ENCODE measurements at places on chromosomes 12 and 14.

- peak; percentile 14 for DNase-seq
Measured at GRCh38 chr14:53409969-53410368, 256.8 kb upstream of the DDHD1 start.

GRCh38 chr12:120013659-120014380 is 24.8 kb downstream of the BICDL1 start:
- no peak for DNase-seq

GRCh38 chr14:103630364-103631108 is 1.5 kb downstream of the KLC1 start:
- peak; percentile 24 for DNase-seq

DNA sequence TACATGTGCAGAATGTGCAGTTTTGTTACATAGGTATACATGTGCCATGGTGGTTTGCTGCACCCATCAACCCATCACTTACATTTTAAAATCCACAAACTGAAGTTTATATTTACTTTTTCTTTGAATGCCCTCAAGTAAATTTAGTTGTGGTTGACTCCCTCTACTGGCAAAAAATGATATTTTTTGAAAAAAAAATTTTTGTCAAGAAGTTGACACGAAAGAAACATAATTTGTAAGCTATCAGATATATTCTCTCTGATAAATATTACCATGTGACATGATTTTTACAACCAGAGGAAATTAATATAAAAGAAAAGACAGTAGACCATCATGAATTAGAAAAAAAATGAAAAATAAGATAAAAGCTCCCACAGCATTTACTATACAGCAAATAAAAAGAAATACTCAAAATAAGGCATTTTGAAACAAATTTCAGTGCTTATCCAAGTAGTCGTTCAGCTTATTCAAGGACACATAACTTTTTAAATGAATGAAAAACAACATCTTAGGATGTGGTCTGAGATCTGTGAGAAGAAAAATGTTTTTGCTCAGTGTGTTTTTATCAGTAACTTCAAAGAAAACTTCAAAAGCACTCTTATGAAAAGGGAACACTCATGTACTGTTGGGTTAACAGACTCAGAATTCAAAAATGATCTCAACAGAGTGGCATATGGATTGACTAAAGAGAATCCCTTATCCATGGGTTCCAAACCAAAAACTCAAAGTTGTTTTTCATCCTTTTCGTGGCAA is 30.0 kb upstream of the GRIP1 start:
- peak; percentile 29 for DNase-seq

DNA sequence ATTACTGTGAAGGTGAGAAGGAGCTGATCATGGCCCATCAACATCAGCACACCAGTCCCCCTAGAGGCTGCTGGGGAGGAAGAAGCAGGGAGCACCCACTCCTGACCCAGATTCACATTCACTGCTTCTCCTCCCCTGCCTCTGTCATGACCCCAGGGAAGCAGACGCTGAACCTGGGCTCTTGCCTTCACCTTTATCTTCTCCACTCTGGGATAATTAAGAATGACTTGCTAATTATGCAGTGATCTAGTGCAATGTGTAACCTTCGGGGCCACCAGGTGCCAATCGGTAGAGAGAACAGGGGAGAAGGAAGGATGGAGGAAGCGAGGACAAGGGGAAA is 44.4 kb upstream of the IQSEC3 start:
- DNase-seq = no peak

- peak; percentile 97 for DNase-seq
Measured at GRCh38 chr14:68979021-68979721, at the start of gene ACTN1. Gene ACTN1 (minus strand): TSS chr14:68979302. CDS start chr14:68979056, 246 bp downstream.

DNA sequence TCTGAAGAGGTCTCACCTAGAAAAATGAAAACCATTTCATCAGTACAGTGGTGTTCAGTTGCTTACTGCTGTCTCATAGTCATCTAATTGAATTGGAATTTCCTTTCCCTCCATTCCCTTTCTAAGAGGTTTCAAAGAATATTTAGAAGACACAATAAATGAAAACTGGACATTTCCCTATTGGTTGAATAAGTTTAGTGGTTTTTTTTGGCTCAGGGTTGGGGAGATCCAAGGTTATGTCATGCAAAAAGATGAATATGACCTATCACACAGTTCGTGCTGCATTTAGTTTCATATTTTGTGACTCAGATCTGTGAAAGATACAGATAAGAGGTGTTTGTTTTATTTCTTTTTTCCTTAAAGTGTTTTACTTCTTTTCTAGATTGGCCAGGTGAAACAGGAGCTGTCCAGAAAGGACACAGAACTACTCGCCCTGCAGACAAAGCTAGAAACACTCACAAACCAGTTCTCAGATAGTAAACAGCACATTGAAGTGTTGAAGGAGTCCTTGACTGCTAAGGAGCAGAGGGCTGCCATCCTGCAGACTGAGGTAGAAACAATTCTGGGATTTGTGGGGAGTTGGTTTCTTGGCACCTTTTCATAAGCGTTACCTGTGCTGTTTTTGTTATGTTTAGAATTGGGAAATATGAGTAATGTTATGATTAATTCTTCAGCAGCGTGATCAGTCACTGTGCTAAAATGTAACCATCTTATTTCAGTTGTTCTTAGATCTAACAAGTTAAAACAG is 124.6 kb downstream of the ERC1 start:
- DNase-seq = peak; percentile 33

DNA sequence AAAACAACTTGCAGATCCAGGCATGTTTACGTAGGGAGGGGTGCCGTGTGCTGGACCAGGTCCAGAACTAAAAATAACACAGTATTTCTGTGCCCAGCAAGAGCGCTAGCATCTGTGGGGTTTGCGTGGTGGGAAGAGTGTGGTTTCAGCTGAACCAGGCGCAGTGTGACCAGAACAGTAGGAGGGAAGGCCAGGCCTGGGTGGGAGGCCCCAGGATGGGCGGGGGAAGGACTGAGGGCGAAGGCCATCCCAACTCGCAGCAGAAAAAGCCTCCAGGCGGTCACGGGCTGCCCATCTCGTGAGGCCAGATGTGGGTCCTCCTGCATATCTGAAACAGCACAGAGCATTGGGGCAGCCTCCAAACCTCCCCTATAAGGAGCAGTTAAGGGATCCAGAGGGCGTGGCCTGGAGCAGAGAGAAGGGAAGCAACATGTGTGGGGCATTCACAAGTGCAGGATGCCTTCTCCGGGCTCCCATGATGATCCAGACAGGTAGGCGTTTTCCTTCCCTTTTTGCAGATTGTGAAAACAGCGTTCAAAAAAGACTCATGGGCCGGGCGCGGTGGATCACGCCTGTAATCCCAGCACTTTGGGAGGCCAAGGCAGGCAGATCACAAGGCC is 17.8 kb upstream of the CD9 start:
- peak; percentile 88 for DNase-seq

DNA sequence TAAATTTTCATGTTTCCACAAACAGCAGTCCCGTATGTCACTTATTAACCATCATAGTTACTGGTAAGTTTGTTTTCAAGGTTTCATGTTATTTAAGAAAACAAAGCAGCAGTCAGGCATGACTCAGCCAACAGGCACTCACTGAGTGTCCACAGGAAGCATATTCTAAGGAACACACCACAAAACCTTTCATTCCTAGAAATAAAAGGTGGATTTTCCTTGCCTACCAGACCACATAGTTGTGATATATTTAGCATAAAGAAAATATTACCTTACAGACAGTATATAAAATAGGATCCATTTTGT is 143.3 kb upstream of the AVPR1A start:
- peak; percentile 77 for DNase-seq

GRCh38 chr12:7634561-7634960 is 31.1 kb downstream of the APOBEC1 start:
- DNase-seq = no peak

- no peak for DNase-seq
Measured at GRCh38 chr12:62789851-62790250, 145.1 kb downstream of the PPM1H start.

DNA sequence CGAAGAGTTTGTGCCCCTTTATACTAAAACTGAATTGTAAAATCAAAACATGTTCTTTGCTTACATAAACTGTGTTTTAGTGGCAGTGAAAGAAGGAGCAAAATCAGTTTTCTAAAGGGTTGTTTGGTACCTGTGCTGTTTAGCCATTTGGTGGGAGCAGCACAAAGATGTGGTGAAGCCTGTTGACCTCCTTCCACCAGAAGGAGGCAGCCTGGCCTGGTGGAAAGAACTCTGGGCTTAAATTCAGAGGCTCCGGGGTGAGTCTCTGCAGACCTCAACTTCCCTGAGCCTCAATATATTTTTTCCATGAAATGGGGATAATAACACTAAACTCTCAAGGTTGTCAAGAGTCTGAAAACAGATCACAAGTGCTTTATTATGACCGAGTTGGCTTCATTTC is 502.5 kb downstream of the VRK1 start:
- no peak for DNase-seq

DNA sequence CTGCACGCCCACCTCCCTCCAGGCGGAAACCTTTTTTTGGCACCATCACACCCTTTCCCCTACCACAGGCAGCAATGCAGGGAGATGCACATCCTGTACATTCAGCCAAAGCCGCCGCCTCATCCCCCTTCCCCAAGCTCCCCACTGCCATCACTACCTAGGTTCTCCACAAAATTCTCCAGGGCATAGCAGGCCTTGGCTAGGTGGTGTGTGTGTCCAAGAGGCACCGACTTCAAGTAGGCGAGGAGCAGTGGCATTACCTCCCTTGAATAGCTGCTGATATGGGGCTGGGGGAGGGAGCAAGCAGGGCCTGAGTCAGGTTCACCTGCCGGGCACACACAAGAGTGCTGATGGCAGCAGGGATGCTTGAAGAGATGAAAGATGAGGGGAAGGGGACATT is 3.6 kb downstream of the IPO4 start:
- no peak for DNase-seq

DNA sequence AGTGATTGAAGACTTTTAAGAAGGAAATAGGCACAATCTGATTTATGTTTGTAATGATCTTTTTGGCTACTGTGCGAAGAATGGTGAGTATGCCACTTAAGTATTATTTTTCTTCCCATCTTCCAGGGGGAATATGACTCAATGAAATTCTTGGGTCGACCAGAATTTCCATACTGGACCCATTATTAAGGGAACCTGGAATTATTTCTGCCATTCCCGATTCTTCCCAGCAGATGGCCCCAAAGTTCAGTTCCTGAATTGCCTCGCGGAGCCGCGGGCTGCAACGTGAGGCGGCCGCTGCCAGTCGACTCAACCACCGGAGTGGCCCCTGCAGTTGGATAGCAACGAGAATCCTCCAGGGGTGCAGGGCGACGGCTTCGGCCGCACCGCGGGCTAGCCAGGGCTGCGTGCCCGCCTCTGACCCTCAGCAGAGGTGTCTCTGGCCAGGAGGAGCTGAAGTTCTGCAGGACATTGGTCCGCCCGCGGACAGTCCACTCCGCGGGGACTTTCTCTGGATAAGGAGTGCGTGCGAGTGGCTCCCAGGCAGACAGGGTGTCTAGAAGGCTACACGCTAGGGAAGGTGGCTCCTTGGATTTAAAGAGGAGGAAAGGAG is 628 bp upstream of the TSHR start:
- DNase-seq = peak; percentile 81

GRCh38 chr12:74985986-74986319 is 223.7 kb downstream of the KCNC2 start:
- DNase-seq = no peak

DNA sequence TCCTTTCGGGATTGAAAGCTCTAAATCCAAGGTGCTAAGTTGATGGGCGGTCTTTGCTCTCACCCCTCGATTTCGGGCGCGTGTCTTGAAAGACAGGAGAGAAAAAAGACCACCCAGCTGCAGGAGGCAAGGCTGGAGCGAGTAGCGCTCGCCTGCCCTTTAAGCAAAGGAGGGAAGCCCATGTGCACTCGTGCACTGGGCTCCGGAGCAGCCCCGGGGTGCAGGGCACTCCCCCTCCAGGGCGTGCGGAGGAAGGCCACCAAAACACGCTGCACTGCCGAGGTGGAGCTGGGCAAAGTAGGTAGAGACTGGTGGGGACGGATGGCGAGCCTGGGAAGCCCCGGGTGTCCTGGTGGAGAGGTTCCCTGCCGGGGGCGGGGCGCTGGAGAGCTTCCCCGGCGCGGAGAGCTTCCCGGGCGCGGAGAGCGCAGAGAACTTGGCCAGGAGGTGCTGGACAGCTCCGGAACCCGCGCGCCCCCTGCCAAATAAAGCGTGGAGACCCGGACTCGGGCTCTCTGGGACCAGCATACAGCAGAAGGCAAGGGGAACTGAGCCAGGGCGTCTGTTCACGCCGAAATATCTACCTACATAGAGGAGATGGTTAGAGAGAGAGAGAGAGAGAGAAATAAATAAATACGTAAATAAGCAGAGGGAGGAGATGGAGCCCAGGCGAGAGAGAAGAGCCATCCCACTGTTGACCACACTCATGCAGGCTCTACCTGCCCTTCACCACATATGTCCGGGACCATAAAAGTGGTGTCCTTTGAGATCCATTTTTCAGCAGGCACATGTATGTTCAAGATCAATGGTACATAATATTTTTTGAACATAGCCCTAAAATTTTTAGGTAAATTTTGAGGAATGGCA is 662 bp upstream of the NELL2 start:
- DNase-seq = peak; percentile 12

DNA sequence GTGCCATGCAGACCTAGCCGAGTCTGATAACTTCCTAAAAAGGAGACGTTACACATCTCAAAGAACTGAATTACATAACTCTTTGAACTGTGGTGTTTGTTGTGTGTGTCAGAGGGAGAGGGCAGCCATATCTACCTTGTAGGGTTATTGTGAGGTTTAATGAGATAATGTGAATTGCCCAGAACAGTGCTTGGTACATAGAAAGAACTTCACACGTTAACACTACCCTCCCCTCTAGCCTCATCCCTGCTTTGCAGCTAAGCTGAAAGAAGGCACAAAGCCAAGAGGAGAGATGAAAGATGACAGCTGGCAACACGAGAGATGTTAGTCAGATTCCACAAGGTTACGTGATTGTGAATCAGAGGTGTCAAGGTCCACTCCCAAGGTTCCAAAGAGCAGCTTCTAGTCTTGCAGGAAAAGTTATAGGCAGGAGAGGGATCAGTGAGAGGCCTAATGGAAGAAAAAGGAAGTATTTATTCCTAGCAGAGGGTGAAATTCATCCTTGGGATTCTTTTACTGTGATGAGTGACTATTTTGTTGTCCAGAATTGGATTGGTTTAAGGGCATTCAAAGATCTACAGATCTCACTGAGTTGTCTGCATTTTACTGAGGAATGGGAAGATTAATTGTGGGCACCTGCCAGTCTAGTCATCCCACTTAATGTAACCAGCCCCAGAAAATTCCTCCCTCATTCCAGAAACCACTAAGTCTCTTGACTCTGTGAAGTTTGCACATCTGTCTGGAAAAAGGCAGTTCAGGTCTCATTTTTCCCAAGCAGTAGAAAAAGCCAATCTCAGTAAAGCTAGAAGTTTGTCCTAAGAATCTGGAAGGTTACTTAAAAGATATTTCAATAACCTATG is 25.9 kb upstream of the WNK1 start:
- DNase-seq = no peak

DNA sequence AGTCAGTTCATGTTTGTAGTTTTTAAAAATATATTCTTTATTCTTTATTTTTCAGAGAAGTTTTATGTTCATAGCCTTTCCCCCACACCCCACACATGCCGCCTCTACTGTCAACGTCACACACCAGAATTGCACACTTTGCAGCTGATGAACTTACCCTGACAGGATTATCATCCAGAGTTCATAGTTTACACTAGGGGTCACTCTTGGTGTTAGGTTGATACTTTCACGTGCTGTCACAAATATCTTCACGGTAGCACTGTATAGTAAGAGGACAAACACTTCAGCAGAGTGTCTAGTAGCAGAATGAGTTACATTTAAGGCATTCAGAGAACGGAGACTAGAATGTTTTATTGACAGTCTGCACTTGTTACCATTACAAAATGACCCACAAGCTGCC is 5.1 kb downstream of the DPPA3 start:
- no peak for DNase-seq

GRCh38 chr12:109987615-109988014 is 8.6 kb downstream of the GIT2 start:
- DNase-seq = no peak

GRCh38 chr12:132292328-132293319 is 36.8 kb downstream of the GALNT9 start:
- DNase-seq = no peak
